ENCODE measurements at places on chromosomes 7 and 10.

GRCh38 chr7:144885478-144885877 lies 49.6 kb upstream of the TPK1 start:
- DNase-seq = no peak

DNA sequence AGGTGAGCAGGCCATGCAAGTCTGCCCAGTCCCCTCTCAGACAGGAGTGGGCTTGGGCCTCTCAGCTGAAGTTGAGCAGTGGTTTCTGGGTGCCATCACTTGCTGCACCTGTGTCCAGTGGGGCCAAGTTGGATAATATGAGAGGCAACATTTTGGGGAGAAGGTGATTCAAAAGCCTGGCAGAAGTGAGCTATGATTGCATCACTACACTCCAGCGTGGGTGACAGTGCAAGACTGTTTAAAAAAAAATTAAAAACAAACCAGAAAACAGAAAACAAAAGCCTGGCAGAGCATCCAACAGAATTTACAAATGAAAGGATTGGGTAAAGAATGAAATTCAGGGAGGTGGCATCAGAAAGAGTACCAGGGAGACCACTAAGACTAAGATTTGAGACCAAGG lies 121.5 kb upstream of the LAMB4 start:
- no peak for DNase-seq

GRCh38 chr10:44036425-44036824 lies 348.5 kb downstream of the CXCL12 start:
- DNase-seq = no peak

DNA sequence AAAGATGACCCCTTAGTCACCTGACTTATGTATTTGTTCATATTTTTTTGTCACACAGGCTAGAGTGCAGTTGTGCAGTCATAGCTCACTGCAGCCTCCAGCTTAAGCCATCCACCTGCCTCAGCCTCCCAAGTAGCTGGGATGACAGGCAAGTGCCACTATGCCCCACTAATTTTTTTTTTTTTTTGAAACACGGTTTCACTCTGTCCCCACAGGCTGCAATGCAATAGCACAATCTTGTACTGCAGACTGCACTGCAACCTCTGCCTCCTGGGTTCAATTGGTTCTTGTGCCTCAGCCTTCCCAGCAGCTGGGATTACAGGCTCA lies 1.8 kb downstream of the MBLAC1 start:
- no peak for DNase-seq

DNA sequence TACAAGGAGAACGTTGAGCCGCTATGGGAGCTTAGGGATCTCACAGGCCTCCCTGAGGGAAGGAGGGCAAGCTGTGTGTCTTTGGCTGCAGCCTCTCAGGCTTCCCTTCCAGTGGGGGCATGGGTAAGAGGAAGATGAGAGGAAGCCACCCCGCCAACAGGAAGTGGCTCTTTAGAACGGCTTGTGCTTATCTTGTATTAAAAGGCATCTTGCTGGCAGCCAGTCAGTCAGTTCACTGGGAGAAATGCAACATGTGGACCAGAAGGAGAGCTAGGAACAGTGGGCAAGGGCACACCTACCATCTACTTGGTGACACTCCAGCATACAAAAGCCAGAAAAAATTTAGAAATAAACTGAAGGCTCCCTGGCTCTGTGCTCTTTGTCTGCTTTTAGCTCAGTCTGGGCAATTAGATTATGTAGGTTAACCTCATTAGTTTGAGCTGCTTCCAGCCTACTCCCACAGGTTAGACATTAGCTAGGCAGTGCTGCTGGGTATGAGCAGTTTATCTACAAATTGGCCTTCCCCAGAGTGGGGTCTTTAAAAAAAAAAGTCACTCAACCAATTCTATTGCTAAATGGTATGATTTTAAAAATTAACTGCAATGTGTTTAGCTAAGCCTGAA lies 595.9 kb downstream of the KCNMA1 start:
- DNase-seq = no peak

- no peak for DNase-seq
Observed at GRCh38 chr10:16857419-16857818, 40.2 kb upstream of the RSU1 start.

DNA sequence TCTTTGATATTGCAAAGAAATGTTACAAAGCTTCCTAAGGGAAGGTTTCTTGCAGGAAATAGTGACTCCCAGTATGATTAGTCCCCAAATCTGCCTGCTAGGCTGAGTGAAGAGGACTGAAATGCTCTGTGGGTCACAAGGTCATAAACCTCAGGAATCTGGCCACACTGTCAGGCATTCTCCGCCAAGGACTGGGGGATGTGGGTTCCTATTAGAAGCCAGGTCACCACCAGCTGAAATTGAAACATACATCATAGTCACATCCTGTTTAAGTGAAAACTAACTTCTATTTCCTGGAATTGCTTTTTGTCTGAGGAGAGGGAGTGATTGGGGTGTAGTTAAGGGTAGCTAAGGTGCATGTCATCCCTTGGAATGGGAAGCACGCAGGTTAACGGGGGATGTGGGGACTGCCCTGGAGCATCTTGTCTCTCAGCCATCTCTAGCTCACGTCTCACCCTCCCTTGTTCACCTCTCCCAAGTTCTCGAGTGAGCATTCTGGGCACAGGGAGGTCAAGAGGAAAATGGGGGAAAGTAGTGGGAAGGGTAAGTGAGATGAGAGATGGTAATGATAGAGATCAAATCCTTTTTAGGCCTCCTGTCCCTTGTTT lies 12.0 kb upstream of the GSAP start:
- DNase-seq = no peak

DNA sequence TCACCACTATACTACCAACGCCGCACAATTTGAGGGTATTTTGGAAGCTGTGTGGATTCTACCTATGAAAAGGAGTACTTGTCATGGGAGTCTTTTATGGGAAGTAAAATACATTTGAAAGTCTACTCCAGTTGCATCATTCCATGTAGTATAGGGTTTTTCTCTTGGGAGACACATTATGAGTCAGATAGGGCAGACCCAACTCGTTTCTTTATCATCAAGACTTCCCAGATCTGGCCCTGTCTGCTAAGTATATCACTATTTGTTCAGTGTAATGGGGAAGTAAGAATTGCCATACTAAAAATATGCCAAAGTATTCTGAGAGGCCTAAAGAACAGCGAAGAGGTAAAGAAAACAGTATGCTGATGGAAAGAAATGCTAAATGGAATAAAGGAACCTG lies 144.2 kb downstream of the SPAG6 start:
- DNase-seq = no peak

- DNase-seq = no peak
Observed at GRCh38 chr10:91284486-91285090, 64.1 kb downstream of the PCGF5 start.

DNA sequence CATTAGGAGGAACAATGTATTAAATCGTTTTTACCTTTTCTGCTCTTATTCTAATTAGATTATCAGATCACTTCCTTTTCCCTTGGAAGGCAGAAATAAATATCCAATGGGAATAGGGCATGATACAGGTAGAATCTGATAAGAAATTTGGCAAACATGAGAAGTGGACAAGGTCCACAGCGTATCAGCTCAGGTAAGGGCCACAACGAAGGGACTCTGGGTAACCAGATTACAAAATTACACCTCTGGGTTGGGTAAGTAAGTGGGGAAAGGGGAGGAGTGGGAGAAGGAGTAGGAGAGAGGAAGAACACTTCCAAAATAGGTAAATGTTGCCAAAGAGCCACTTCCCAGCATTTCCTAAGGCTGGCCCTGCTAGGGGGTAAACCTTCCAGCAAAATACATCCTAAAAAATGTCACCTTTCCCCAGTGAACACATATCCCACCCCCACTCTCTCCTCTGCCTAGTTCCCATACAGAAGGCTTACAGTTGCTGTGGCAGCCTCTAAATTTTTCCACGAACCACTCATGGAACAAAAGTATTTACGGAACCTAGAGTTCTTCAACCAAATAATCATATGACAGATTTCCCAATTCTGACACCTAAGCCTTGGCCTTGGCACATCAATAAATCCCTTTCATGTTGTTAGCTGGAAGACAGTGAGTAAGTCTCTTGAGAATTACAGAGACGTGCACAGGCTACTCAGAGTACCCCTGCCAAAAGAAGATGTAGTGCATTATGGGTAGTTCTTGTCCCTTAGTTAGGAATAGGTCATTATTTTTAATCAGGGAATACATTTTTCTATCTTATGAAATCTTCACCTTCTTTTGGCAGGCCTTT lies 51.5 kb upstream of the DLX6 start:
- DNase-seq = no peak

- no peak for DNase-seq
Observed at GRCh38 chr10:74824184-74824899, 2.1 kb upstream of the KAT6B start.

- peak; percentile 81 for DNase-seq
Observed at GRCh38 chr7:90625562-90625961, 29.4 kb downstream of the CDK14 start.

DNA sequence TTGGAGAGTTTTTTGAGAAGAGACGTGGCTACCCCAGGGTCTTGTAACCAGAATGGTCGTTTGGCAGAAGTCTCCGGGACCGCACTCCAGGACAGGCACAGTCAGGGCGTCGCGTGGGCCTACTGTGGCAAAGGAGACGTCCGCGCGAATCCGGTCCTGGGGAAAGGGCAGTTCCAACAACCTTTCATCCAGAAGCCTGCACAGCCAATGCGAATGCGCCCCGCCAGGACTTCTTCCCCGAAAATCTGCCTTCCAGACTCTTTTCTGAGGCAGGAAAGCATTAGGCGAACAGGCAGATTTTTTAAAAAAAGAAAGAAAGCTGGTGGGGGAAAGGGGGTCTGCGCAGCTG lies 2.0 kb downstream of the HPSE2 start:
- DNase-seq = no peak

DNA sequence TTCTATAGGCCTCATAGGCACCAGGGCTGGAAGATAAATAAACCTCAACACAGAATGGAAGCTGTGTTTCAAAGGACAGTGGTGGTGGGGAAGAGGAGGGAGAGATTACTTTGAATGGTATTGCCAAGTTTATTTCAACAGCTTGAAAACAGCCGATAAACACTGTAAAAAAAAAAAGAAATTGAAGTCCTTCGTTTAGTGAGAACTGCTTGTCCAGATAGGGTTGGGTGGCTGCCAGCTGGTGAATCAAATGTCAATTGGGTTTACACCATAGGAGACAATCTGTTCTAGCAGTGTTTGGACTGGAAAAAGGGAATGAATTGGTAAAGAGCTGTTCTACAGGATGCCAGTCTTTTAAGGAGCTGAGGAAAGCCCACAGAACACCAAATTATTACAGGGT lies 254.8 kb downstream of the PHF14 start:
- peak; percentile 93 for DNase-seq

GRCh38 chr7:150901160-150902035 lies 49.1 kb downstream of the AOC1 start:
- peak; percentile 71 for DNase-seq

- peak; percentile 71 for DNase-seq
Observed at GRCh38 chr7:12524794-12525386, 45.6 kb upstream of the SCIN start.

DNA sequence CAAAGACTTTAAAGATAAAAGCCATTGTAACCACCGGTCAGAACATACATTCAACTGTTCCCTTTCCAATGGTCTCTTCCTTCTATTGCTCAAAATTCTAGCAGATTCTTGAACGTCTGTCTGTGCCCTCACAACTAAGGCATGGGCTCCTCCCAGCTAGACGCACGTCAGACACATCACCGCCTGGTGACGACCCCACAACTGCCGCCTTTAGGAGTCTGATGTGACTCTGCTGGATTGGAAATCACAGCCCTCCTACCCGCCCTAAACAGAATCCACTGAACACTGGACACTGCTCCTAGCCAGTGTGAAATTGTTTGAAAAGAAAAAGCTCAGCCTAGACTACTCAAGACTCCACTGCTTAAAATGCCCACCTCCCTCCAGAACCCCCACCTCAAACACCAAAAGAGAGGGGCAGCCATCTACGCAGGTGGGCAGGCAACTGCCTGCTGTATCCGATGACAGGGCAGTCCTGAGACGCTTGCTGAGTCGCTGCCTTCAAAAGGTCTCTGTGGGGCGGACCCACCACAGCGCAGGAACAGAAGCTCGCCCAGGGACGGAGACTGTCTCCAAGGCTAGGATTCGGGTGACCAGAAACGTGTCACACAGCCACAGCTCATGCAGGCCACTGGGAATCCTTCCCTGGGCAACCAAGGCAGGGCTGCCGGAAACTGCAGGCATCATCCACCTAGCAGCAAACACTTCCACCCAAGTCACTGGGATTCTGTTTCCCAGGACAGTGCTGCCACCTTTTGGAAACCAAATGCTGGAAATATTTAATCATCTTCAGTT lies 34.7 kb downstream of the GSDME start:
- DNase-seq = peak; percentile 45

GRCh38 chr10:117555017-117555416 lies 12.5 kb downstream of the EMX2 start:
- no peak for DNase-seq
